Activated T-helper 2 cell treated with anti-CD3 and anti-CD28 coated beads, Interferon-gamma antibody, Interleukin-2, Interleukin-4, amounts not matched to agents 10 μg/mL and 5 μg/mL and 100 μg/mL, durations not matched to agents 14 hours and 24 hours and 36 hours (primary cell): ENCODE measurements at places on chromosomes 5 and 9. TPM values are rescaled to one million over a fixed set of nuclear protein-coding genes. Genes with fewer than 3 reads are reported as not detected.

DNA sequence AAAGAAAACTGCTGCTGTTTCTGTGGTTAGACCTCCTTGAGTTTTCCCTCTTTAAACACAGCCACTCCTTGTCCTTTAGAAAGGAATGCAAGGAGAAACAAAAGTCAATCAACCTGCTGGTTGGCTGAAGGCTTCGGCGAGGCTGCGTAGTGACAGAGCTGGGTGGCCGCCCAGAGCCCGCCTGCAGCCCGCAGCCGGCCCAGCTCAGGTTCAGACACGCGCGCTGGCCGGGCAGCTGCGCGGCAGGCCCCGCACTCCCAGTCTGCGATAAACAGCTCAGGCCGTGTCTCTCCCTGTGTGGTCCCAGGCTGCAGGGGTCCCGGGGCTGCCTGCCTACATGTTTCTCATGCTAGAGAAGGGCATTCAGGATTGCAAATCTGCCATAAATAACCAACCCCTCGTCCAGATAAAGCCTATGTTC lies 115.4 kb downstream of the HSD17B3 start:
- no peak for DNase-seq

PTGES gene
- total RNA-seq, result 0.34 and 0.39 TPM in 2 replicates

DNM1 gene
- total RNA-seq, result 0.90 and 2.4 TPM in 2 replicates

- no peak for DNase-seq
These were observed 27.6 kb downstream of the SGCD start for GRCh38 chr5:156354571-156354970.

DOK3 gene
- total RNA-seq, result 3.3 and 4.9 TPM in 2 replicates

GRCh38 chr5:107916731-107917725 lies 246.3 kb upstream of the EFNA5 start:
- DNase-seq, result no peak

- no peak for DNase-seq
These were observed 3.4 kb upstream of the RHOBTB3 start for GRCh38 chr5:95727764-95728191.

TUSC1 gene
- 0.48 TPM in 2 replicates for total RNA-seq

DNA sequence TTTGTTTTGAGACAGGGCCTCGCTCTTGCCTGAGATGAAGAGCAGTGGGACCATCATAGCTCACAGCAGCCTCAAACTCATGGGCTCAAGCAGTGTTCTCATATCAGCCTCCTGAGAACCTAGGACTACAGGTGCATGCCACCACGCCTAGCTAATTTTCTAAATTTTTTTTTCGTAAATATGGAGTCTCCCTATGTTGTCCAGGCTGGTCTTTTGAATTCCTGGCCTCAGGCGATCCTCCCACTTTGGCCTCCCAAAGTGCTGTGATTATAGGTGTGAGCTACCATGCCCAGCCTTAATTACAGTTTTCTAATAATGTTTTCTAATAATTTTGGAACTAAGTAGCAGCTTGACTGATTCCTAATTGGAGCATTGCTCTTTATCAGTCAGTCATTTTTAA lies 15.1 kb downstream of the GAPVD1 start:
- no peak for DNase-seq

C5orf52 gene
- total RNA-seq, result 0.30 TPM in 1 of 2 replicates, not detected in the other
